Hepatocyte (in vitro differentiated cells): ENCODE measurements at places on chromosomes 7 and 10. TPM values are rescaled to one million over a fixed set of nuclear protein-coding genes. Genes with fewer than 3 reads are reported as not detected.

GRCh38 chr7:155409980-155410379 lies 47.9 kb upstream of the EN2 start:
- DNase-seq, result no peak

DNA sequence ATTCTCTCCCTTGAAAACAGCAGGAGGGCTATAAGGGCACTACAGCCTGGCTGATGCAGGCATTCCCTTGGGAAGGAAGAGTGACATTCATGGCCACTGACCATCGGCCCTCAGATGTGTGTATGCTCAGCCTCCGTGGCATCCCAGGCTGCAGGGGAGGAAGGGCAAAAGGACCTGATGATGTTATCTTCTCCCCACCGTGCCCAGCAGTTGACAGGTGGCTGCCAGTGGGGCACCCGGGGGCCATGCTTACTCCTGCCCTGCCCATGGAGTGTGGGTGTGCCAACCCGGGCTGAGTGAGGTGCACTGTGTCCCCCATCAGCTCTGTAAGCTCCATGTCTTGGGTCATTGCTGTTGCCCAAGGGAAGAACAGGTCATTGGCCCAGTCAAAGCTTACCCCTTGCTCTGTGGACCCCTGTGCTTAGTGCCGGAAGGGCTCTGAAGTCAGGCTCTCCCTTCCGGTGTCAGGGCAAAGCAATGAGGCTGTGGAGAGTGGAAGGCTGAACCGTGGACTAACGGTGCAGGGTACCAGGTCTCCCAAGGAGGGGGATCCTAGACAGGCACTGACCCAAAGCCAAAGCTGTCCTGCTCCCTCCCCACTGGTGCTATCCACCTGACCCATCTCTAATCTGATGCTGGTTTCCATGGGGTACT lies 92.2 kb downstream of the CCDC3 start:
- no peak for DNase-seq

DNA sequence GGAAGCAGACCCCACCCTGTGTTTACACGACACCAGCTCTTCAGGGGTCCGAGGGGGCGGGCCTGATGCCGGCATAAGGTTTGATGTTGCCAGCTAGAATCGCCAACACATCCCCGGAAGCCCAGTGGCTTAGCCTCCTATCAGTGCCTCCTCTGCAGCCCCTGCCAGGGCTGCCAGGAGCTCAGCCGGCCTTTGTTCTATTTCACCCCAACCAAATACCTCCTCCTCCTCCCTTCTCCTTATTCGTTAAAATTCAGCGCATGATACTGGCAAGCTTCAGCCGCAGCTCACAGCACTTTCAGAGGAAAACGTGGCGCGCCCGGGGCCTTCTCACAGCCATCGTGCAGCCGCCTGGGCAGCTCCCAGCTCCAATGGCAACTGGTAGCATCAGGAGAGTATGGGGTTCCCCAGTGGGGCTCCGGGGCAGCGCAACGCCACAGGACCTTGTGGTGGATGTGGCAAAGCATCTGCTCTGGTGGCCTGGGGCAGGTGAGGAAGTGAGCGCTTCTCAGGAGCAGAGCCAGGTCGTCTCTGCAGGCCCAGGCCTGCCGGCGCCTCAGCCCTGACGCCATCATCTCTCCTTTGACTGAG lies 176.4 kb upstream of the RHEB start:
- no peak for DNase-seq

DNA sequence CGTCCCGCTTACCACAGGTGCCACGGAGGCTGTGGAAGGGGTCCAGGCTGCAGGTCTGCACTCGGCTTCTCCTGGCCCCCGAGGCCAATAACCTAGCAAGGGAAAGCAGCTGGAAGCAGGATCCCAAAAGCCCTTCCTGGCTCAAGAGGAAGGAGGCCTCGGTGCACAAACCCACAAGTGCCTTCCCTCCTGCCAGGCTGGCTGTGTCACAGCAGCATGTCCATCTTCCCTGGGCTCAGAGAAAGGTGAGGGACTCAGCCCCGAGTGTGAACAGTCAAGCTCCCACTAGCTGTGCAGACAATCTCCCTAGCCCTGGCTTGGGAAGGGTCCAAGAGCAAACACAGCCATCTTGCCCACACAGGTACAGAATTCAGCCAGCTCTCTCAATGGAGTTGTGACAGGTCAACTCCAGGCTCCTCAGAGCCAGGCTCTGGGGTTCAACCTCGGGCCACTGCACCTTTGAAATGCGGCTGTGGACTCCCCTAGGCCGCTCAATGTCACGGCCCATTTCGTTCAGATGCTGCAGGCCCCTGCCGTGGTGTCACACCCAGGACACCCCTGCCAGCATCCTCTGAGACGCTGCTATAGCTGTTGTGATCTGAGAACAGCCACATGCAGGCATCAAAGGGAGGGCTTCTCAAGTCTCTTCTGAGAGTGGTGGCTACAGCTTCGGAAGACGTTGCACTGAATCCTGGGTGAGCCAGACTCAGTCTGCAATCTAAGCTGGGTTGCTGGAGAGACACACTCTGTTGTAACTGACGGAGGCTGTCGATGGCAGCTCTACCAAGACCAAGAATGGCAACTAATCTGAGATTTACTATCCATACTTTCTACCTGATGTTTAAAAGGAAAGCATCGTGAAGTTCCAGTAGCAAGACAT lies 137.9 kb downstream of the DIP2C start:
- no peak for DNase-seq

GRCh38 chr10:102900006-102900405 lies 18.1 kb upstream of the CNNM2 start:
- no peak for DNase-seq

- DNase-seq, result peak; percentile 57
Observed at GRCh38 chr10:24920907-24921881, 31.2 kb downstream of the PRTFDC1 start.

DNA sequence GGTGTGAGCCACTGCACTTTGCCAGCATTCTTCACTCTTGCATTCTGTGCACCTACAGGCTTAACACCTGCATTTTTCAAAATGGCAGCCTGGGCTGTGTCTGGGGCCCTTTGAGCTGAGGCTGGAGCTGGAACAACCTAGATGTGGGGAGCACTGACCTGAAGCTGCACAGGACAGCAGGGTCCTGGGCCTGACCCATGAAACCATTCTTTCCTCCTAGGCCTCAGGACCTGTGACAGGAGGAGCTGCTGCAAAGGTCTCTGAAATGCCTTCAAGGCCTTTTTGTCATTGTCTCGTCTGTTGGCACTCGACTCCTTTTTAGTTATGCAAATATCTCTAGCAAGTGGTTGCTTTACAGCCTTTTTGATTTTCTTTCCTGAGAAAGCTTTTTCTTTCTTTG lies 82.3 kb downstream of the INPP5A start:
- DNase-seq, result no peak

GRCh38 chr10:52368725-52369124 lies 54.6 kb downstream of the DKK1 start:
- DNase-seq, result no peak

GRCh38 chr7:96962221-96962885 lies 43.0 kb upstream of the DLX6 start:
- no peak for DNase-seq

GRCh38 chr7:44376429-44377133 lies 51.2 kb upstream of the CAMK2B start:
- DNase-seq, result no peak

DNA sequence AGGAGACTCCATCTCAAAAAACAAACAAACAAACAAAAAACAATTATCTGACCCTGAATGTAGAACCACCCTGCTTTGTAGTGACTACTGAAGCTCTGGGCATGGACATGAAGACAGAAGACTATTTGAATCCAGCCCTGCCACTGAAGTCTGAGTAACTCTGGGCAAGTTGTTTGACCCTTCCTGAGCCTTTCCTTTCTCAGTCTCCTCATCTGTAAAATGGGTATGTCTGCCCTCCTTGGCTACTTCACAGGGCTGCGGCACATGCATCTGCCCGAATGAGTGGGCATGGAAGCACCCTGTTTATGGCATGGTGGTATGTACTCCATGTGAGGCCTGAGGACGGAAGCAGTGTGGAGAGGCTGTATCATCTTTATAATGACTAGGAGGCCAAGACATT lies 22.2 kb upstream of the MALSU1 start:
- no peak for DNase-seq

DNA sequence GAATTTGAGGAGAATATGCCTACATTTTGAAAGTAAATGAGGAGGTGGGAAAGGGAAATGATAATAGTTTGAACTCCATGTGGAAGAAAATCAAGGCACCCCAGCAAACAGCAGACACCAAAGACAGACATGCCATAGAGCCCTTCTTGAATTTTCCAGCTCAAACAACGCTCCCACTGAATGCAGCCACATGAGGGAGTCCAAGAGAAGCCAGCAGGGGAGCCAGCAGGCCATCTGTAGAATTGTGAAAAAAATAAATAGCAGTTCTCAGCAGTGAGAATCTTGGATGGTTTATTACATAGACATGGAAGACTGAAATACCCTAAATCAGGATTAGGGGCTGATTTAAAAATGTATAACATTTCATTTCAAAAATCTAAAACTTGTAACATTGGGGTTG lies 1567.3 kb upstream of the LRRTM3 start:
- DNase-seq, result peak; percentile 58

- no peak for DNase-seq
Observed at GRCh38 chr10:17348011-17348500, 106.3 kb downstream of the ST8SIA6 start.

SOSTDC1 gene
- polyA plus RNA-seq, result 30.9 and 38.5 TPM in 2 replicates

ACSL5 gene
- polyA plus RNA-seq, result 22.2 and 22.7 TPM in 2 replicates

CYP2C9 gene
- polyA plus RNA-seq, result 32.1 and 39.3 TPM in 2 replicates
